ENCODE measurements at places on chromosomes 4 and X. TPM values are rescaled to one million over a fixed set of nuclear protein-coding genes. Genes with fewer than 3 reads are reported as not detected.

Gene ADH1A
- total RNA-seq: not detected

Gene RAB28
- total RNA-seq: 9.1 TPM

Gene FREM3
- total RNA-seq: not detected

Gene ACE2
- total RNA-seq: not detected

Gene HPGDS
- total RNA-seq: not detected

Gene ART3
- not detected for total RNA-seq

Gene BMP3
- under 0.01 TPM for total RNA-seq

Gene ARL9
- not detected for total RNA-seq

Measured in pericardium fibroblast (primary cell).